NCI-H2227 treated with DMSO at 0.1 percent for 48 hours (cell line): ENCODE measurements at places on chromosomes 2 and 18.

DNA sequence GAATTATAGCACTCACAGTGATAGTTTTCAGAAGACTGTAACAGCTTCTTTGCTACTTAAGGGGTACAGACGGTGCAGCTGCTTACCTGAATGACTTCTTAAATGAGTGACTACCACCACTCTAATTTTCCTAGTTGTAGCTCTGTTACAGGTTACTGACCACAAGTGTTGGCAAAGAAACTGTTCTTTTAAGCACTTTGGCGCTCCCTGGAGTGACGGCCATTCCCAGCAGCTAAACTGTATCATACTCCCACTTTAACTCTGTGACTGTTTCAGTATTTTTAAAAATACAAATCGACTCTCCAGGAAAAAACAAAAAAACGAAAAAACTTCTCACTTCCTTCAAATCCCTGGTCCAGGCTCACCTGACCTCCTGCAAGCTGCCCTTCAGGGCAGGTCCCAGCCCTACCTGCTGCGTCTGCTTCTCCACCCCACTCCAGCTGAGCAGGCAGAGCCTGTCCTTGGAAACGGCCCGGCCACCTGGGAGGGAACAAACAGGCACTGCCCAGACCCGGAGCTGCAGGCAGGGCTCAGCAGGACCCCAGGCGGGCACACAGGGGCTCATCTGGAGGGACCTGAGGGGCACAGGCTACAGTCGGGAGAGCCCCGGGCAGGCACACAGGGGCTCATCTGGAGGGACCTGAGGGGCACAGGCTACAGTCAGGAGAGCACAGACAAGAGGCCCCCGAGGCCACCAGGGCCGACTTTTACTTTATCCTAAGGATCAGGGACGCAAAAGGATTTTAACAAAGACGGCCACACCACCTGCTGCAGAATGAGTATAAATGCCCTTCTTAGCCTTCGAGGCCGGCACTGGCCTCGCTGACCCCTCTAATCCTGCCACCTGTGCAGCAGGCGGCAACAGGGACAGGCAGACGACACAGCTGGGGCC is 24.5 kb downstream of the SLC66A2 start:
- DNase-seq = no peak

- no peak for DNase-seq
These were observed 376.8 kb downstream of the TSN start for GRCh38 chr2:122132147-122132691.

DNA sequence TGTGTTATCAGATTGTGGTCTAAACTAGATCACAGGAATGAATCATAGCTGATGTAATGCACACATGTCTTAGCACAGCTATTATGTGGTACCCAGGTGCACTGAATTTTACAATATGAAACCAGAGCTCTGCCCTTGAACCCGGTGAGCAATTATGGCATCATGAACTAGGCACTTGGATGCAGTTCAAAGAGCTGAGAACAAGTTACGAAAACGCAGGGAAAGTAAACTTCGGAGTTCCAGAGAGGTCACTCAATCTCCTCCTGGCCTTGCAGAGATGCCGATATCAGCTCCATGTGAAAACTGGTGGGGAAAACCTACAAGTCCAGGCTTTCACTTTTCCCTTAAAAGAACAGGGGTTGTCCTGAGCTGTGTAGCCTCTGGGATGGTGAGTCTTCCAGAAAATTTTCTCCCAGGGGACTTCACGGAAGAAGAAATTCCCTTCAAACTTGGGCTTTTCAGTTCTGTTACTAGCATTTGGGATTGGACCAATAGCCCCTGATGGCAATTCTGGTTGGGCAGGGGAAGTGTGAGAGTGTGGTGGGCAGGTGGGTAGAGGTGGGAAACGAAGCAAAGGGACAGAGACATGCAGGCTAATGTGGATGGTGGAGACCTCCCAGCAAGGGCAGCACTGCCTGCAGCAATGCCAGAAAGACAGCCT is 71.1 kb upstream of the SH3BP4 start:
- peak; percentile 27 for DNase-seq

- no peak for DNase-seq
These were observed 1051.3 kb upstream of the NRXN1 start for GRCh38 chr2:52083214-52083613.

- DNase-seq = no peak
These were observed 262.4 kb upstream of the SLC14A2 start for GRCh38 chr18:45352874-45353273.

- no peak for DNase-seq
These were observed 50.7 kb downstream of the LBH start for GRCh38 chr2:30282081-30282480.

- no peak for DNase-seq
These were observed 17.2 kb downstream of the SP110 start for GRCh38 chr2:230202430-230203109.
